ENCODE measurements at places on chromosomes 6 and 20. TPM values are rescaled to one million over a fixed set of nuclear protein-coding genes. Genes with fewer than 3 reads are reported as not detected.
A peak's percentile ranks its signal among the peaks of the same experiment; 100 is the strongest.

DNA sequence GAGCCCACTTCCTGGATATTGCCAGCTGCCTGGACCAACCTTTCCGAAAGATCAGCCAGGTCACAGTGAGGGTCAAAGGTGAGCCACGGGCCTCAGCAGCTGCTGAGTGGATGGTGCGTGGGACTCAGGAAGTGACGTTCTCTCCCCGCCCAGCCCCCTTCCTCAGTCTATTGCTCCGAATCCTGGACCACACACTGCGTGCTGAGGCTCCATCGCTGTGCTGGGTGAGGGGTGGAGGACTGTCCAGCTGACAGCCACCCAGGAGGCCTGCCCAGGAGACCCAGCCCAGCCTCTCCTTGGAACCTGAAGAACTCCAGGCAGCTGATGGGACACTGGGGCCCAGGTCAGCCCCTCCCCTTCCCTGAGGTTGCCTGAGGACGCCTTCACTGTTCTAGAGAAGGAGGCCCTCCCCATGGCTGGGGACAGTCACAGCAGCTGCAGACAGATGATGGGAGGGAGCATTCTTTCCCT, 94.4 kb upstream of the CD93 start:
- H3K4me3 ChIP-seq, result no peak overlapping the region
- H3K27ac ChIP-seq, result no peak overlapping the region
- H3K36me3 ChIP-seq, result no peaks in the 10 kb centered on the region
- DNase-seq, result no peak
- H3K27me3 ChIP-seq, result no peaks in the 10 kb centered on the region
- H3K4me1 ChIP-seq, result no peaks in the 10 kb centered on the region

DNA sequence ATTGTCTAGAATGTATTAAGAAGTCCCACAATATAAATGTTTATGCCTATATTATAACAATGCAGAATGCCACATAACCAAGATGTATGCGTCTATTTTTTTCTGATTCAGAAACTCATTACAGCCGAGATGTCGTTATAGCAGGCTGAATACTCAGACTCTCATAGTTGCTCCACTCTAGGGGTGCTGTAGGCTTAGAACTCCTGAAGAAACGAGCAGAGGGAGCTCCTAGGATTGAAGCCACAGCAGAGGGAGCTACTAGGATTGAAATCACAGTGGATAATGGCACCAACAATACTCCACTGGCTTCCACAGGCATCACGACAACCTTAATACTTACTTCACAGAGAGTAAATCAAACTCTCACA, 208.9 kb downstream of the KIF16B start:
- H3K4me3 ChIP-seq, result no peak overlapping the region
- no peaks in the 10 kb centered on the region for H3K36me3 ChIP-seq
- no peaks in the 10 kb centered on the region for H3K27me3 ChIP-seq
- DNase-seq, result no peak

- H3K4me3 ChIP-seq, result no peak overlapping the region
- H3K27me3 ChIP-seq, result no peaks in the 10 kb centered on the region
- no peak for DNase-seq
- no peaks in the 10 kb centered on the region for H3K36me3 ChIP-seq
These were observed 672.2 kb downstream of the EPM2A start for GRCh38 chr6:145063091-145063490.

DNA sequence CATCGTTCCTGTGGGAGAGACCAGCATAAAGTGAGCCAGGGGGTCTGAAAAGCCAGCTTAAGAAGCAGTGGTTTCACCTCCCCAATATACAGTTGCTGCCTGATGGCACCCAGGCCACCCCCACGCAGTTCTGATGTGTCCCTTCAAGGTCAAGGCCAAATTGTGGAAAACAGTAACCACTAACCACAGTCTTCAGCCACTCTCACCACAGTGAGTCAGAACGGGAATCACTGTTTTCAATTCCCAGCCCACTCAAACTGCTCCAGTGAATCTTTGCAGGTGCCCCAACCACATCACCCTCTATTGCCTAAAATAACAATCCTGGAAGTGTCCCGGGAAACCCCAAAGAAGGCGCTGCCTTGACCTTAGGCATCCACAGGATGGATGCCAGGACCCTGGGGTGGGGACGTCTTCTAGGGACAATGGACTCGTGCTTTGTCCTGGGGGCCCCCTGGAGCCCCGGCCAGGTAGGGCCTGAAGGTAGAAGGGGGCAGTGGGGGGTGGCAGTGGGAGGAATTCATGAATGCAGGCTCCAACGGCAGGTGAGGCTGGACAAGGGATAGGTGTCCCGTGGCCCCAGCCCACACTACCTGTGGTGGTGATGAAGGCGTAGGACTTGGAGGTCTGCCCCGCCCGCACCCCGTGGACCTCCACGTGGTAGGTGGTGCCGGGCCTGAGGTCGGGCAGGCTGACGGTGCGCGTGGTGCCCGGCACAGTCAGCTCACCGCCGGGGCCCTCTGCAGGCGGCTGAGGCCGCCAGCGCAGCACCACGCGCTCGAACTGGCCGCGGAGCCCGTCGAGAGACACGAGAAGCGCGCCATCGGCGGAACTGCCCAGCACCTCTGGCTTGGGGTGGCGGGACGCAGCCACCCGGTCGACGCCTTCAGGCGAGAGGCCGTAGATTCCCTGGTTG, 22.2 kb downstream of the TNXB start:
- no peak for DNase-seq
- H3K4me1 ChIP-seq, result peaks cover 2% of the 10 kb centered on the region
- peak overlapping the region; percentile 9 for H3K27ac ChIP-seq
- no peak overlapping the region for H3K4me3 ChIP-seq

DNA sequence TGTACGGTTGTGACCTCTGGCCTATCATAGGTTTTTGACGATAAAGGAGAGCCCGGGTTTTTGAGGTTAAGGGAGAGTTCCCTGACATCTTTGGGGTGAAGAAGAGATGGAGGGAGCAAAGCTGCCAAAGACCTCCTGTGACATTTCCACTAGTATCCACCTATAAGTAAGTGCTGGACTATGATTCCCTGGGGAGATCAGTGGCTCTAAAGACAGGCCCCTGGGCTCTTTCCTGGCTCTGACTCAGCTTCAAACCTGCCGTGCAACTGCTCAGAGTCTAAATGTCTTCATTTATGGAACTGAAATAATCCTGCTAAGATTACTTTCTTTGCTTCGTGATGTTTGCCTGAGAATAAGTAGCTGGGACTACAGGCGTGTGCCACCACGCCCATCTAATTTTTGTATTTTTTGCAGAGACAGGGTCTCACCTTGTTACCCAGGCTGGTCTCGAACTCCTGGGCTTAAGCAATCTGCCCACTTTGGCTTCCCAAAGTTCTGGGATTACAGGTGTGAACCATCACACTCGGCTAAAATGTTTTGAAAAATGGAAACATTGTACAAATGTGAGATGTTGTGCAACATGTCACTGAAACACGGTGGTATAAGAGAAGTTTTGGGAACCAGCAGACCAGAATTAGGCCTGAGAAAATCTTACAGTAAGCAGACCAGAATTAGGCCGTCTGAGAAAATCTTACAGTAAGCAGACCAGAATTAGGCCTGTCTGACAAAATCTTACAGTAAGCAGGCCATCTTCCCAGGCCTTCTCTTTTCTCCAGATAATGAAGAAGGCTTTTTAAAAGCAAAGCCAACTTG, 1.1 kb upstream of the PAQR8 start:
- no peaks in the 10 kb centered on the region for H3K36me3 ChIP-seq
- no peaks in the 10 kb centered on the region for H3K4me1 ChIP-seq
- no peak for DNase-seq
- no peaks in the 10 kb centered on the region for H3K27me3 ChIP-seq
- no peak overlapping the region for H3K27ac ChIP-seq

GRCh38 chr20:56899506-56899905, 270.4 kb downstream of the TFAP2C start:
- H3K36me3 ChIP-seq, result no peaks in the 10 kb centered on the region
- H3K4me3 ChIP-seq, result no peak overlapping the region
- no peaks in the 10 kb centered on the region for H3K4me1 ChIP-seq
- H3K27me3 ChIP-seq, result no peaks in the 10 kb centered on the region

GRCh38 chr20:4130404-4131189, 115.2 kb upstream of the RNF24 start:
- H3K4me1 ChIP-seq, result no peaks in the 10 kb centered on the region
- H3K27me3 ChIP-seq, result no peaks in the 10 kb centered on the region
- H3K4me3 ChIP-seq, result no peak overlapping the region
- H3K27ac ChIP-seq, result no peak overlapping the region
- no peaks in the 10 kb centered on the region for H3K36me3 ChIP-seq

- no peaks in the 10 kb centered on the region for H3K36me3 ChIP-seq
- H3K4me1 ChIP-seq, result no peaks in the 10 kb centered on the region
- no peak overlapping the region for H3K4me3 ChIP-seq
- DNase-seq, result no peak
- no peak overlapping the region for H3K27ac ChIP-seq
- H3K27me3 ChIP-seq, result no peaks in the 10 kb centered on the region
These were observed 456.4 kb upstream of the MANEA start for GRCh38 chr6:95120984-95121383.

- no peaks in the 10 kb centered on the region for H3K36me3 ChIP-seq
- no peak for DNase-seq
- no peaks in the 10 kb centered on the region for H3K27me3 ChIP-seq
- H3K27ac ChIP-seq, result no peak overlapping the region
- no peak overlapping the region for H3K4me3 ChIP-seq
- no peaks in the 10 kb centered on the region for H3K4me1 ChIP-seq
These were observed 12.8 kb downstream of the GSTA1 start for GRCh38 chr6:52790861-52791260.

DNA sequence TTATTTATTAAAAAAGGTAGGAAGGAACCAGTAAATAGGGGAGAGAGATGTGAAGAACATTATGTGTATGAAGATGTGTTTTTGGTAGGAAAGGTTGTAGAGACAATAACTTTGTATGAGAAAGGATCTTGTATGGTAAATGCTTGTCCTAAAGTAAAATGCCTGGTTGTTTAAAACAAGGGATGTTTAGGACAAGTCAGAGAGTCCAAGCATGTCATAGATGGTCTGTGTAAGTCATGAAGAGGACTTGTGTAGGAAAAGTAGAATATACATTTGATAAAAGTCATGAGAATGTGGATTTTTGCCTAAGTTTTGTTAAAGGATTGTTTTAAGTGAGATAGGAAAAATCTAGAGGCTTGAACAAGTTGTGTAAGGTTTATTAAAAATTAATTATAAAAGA, 325.1 kb downstream of the CDH26 start:
- H3K27me3 ChIP-seq, result no peaks in the 10 kb centered on the region
- no peak overlapping the region for H3K4me3 ChIP-seq
- H3K27ac ChIP-seq, result no peak overlapping the region
- no peak for DNase-seq
- no peaks in the 10 kb centered on the region for H3K36me3 ChIP-seq

GRCh38 chr6:168715643-168716481, 274.9 kb downstream of the SMOC2 start:
- no peaks in the 10 kb centered on the region for H3K4me1 ChIP-seq
- H3K27ac ChIP-seq, result no peak overlapping the region
- H3K4me3 ChIP-seq, result no peak overlapping the region
- no peaks in the 10 kb centered on the region for H3K36me3 ChIP-seq
- no peaks in the 10 kb centered on the region for H3K27me3 ChIP-seq

DNA sequence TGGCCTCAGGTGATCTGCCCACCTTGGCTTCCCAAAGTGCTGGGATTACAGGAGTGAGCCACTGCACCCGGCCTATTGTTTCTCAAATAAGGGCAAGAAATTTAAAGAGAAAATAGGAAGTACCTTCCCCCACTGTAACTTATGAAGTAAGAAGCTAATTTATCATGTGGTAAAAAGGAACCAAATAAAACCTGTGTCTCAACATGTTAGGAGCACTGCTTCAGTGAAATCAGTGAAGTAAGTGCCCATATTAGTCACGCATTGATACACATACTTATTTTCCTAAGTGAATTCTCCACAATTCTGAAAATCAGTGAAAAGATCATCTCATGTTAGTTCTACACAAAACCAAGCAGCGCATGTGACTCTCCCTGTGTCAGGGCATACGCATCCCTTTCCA, 14.2 kb upstream of the LPA start:
- no peaks in the 10 kb centered on the region for H3K27me3 ChIP-seq
- DNase-seq, result no peak

GRCh38 chr6:21769405-21769861, 175.9 kb downstream of the SOX4 start:
- H3K4me3 ChIP-seq, result no peak overlapping the region
- H3K27ac ChIP-seq, result peak overlapping the region; percentile 48
- no peaks in the 10 kb centered on the region for H3K27me3 ChIP-seq
- no peaks in the 10 kb centered on the region for H3K36me3 ChIP-seq
- peaks cover 12% of the 10 kb centered on the region for H3K4me1 ChIP-seq

GRCh38 chr6:42300701-42301100, 83.0 kb upstream of the MRPS10 start:
- no peaks in the 10 kb centered on the region for H3K36me3 ChIP-seq
- no peak overlapping the region for H3K4me3 ChIP-seq
- no peak overlapping the region for H3K27ac ChIP-seq

DNA sequence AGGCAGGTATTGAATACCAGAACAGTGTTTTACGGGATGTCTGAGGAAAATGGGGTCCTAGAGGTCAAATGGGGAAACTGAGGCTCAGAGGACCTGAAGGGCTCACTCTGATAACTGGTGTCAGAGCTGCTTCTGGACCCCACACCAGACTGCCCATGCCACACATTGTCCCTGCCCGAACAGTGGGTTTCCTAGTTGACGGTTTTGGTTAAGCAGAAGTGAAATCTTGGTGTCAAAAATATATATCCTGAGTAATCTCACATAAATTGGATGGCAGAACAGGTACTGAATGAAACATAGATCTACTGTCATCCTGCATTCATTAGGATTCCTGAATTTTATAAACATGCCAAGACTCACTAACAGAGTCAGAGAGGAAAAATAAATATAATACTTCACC, 16.3 kb downstream of the NOX3 start:
- H3K27ac ChIP-seq, result no peak overlapping the region
- H3K27me3 ChIP-seq, result no peaks in the 10 kb centered on the region
- H3K36me3 ChIP-seq, result no peaks in the 10 kb centered on the region
- no peak overlapping the region for H3K4me3 ChIP-seq
- no peak for DNase-seq

KIAA0408 gene
- total RNA-seq, result 6.2 TPM

CUL9 gene
- 32.6 TPM for total RNA-seq

FAM83D gene
- 3.4 TPM for total RNA-seq

GFOD1 gene
- total RNA-seq, result 16.0 TPM

SLC17A9 gene
- 17.8 TPM for total RNA-seq

TENT5A gene
- 25.5 TPM for total RNA-seq

LIME1 gene
- 7.4 TPM for total RNA-seq

LINC00237 gene
- total RNA-seq, result not detected

ZSCAN9 gene
- 15.4 TPM for total RNA-seq

COL20A1 gene
- total RNA-seq, result 0.09 TPM
